ENCODE measurements at places on chromosomes 13 and 19.

GRCh38 chr19:1025960-1026782 is at the start of gene CNN2:
CNN2 (plus strand) TSS chr19:1026608; CDS start chr19:1026662, 54 bp downstream.
- peak; percentile 72 for DNase-seq

DNA sequence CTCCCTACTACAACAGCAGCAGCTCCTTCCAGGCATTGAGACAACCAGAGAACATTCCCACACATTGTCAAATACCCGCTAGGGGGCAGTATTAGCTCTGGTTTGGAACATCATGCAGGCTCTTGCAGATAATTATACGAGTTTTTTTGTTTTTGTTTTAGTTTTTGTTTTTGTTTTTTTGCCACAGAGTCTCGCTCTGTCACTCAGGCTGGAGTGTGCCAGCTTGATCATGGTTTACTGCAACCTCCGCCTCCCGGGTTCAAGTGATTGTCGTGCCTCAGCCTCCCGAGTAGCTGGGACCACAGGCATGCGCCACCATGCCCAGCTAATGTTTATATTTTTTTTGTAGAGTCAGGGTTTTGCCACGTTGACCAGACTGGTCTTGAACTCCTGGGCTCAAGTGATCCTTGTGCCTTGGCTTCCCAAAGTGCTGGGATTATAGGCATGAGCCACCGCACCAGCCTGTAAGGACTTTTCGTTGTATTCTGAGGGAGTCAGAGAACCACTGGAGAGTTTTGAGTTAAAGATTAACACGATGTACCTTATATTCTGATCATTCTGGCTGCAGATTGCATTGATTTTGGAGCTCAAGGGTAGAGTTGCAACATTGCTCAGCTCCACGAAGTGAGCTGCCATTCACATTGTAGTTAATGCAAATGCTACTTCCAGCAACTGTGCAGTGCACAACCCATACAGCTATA is 41.7 kb upstream of the CEACAM20 start:
- peak; percentile 78 for DNase-seq

DNA sequence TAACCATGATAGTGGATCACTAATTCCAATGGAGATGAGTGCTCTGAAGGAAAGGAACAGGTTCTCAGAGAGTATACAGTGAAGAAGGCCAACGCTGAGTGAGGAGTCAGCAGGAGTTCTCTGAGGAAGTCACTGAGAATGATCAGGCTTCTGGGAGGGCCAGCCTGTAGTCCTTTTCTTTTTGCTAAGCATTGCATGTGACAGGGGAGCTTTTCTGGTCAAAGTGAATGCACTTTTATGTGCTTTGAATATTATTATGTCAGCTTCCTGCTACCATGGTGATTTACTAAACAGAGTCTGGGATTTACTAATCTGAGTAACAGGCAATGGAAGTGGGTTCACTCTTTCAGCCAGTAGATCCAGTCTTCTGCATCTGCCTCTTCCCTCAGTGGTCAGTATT is 81.1 kb upstream of the SERP2 start:
- peak; percentile 11 for DNase-seq

DNA sequence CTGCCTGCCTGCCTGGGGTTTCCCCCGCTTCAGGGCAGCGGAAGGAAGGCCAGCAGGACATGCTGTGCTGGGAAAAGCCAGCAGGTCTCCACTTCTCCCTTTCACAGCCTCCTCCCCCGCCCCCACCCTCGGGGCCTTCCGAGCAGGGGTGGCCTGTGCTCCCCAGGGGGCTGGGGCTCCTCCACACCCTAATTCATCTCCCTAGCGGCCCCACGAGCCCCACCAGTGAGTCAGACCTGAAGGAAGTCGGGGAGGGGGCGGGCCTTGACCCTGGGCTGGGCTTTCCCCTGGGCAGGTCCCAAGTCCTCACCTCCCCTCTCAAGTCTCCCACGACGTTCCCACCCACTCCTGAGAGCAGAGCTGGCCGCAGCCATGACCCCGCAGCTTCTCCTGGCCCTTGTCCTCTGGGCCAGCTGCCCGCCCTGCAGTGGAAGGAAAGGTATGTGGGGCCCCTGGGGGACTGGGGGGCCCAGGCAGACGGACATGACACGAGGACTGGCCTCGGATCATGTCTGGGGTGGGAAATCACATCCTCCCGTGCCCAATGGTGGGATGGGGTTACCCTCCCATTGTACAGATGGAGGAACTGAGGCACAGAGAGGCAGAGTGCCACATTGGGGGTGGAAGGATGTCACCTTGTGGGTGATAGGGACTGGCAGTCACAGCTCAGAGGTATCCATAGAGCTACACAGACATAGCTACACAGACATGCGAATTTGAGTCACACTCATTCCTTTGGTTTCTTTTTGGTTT is at the start of gene EBI3:
Gene EBI3 (plus strand): TSS at position 345 of the 753 bp plus-strand sequence. CDS start 28 bp downstream, at position 373.
- peak; percentile 33 for DNase-seq

DNA sequence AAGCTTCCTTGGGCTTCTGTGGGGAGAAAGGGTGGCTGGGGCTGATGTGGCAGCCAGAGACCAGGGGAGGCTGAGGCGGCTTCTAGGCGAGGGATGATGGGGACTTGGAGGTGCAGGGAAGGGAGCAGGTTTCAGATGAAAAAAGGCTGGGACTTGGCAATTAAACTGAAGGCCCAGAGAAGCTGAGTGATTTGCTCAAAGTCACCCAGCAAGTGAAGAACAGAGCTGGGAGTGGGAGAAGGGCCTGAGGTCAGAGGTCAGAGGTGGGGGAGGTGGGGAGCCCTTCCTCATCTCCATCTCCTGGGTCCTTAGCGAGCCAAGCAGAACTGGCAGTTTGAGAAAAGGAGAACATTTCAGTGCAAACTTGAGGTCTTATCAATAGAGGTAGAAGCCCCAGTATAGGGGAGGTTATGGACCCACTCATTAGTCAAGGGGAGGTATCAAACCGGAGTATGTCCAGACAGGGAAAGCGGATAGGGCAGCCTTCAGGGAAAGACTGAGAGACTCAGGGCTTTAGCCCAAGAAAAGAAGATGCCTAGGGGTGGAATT is 49.6 kb upstream of the NFIC start:
- DNase-seq = no peak

DNA sequence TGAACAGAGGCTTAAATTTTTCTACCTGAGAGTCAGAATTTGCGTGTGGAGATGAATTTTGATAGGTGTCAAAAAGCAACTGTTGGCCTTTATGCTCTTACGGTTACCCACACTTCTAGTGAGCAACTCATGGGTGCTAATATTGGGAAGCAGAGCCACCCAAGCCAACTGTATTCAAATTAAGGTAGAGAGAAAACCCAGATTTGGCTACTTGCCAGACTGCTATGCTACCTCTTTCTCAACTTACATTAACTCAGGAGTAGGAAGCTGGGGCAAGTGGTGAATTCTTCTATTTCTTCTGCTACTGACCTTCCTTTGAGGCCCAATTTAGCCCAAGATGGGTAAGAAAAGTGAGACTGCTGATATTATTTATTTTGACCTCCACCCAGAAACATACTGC is 83.9 kb downstream of the OLFM4 start:
- peak; percentile 54 for DNase-seq

DNA sequence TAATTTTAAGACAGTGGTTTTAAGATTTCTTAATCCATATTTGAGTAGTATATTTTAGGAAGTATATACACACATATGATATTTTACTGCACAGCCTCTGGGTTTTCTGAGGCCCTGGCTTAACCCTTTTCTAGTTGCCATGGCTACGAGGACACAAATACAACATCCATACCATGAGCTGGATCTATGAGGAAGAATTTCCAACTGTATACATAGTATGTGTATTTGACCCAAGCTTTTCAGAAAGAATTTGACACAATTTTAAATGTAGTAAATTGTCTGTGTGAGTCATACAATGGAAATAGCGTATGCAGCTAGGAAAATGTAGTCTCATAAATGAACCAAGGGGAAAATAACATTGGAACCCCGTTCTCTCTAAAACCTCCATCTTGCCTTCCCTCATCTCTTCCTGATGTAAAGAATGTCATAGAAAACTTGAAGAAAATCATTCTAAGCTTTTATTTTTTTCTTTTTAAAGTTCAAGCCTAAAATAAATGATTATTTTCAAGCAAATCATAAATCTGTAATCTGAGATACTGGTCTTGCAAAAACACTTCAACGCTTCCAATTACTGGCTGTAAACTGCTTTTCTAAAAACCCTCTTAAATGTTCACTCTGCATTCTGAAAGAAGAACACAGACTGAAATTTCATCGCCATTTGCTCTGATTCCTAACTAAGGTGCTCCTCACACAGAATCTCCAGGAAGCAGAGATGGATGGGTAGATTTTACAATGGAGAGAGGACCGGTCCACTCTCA is 172.4 kb downstream of the LACC1 start:
- no peak for DNase-seq

- no peak for DNase-seq
Observed at GRCh38 chr13:99287551-99287950, 19.6 kb downstream of the GPR183 start.
